ENCODE measurements at places on chromosomes 4 and X. TPM values are rescaled to one million over a fixed set of nuclear protein-coding genes. Genes with fewer than 3 reads are reported as not detected.
A peak's percentile ranks its signal among the peaks of the same experiment; 100 is the strongest.

- DNase-seq, result no peak
Observed at GRCh38 chr4:45477311-45477733, 646.5 kb downstream of the GABRG1 start.

- DNase-seq, result no peak
Observed at GRCh38 chr4:78638337-78639172, 87.0 kb downstream of the ANXA3 start.

GRCh38 chrX:39955625-39956024 is 142.1 kb downstream of the BCOR start:
- no peak for DNase-seq

DNA sequence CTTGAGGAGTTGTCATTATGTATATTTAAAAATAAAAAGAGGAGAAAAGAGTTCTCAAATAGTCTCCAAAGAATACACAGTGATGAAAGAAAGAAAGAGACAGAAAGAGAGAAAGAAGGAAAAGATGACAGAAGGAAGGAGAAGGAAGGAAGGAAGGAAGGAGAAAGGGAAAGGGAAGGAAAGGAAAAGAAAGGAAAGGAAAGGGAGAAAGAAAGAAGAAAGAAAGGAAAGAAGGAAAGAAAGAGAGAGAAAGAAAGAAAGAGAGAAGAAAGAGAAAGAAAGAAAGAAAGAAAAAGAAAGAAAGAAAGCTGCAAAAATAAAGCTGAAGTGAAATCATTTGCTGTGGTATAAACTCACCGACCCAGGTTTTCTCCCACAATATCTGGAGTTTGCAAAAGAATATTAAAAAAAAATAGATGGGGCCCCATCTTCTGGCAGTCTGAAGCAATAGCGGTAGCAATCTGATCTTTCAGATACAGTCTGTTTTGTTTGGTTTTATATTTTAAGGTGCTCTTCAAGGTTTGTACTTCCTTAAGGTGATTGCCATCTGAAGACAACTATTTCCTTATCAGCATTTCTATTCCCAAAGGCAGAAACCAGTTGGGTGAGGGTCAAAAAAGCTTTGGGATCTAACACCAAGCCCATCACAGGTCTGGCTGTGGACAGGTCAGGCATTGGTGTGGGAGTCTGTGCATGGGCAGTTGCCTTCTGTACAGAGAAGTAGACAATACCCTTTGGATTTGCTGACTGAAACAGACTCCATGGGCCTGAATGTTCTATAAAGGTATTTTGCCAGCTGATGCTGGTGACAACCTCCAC is 160.4 kb downstream of the CPEB2 start:
- DNase-seq, result no peak

DNA sequence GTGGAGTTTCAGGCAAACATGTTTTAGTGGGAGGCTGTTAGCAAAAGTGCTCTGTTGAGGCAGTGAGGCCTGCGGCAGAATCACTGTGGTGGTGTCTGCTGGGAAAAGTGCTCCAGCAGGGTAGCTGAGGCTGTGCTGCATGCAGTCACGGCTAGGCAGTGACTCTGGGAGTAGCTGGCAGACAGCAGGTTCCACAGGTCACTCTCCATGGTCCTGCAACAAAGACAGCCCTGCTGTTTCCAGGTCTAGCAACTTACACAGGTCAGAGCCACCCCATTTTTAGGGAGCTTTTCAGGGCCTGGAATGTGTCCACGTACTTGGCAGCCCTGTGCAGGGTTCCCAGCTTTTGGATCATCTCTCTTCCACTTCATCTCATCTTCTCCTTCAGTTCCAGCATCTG is 184.3 kb downstream of the NAA11 start:
- no peak for DNase-seq

DNA sequence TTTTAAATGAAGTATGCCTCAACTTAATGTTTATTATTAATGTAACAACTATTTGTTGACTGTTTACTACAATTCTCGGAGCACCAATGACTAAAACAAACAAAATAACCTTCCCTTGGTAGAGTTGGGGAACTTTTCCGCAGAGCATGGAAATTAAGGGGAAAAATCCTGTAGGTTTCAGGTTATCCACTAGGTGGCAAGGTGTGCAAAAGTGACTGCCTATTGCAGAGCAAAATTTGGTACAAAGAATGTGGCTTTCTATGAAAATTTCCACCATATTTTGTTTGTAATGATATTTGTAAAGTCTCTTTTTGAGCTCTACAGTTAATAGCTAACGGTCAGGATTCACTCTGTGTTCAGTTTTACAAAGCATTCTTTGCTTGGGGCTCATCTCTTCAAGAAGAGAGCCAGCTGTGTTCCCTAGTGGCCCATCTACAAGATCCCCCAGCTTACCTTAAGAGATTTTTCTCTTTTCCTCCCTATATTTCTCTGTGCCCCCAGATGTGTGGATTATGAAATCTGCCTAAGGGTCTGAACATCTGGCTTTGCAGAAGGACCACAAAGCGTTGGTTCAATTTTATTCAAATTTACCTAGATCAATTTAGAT is 61.1 kb downstream of the FBXO8 start:
- DNase-seq, result peak; percentile 25

DNA sequence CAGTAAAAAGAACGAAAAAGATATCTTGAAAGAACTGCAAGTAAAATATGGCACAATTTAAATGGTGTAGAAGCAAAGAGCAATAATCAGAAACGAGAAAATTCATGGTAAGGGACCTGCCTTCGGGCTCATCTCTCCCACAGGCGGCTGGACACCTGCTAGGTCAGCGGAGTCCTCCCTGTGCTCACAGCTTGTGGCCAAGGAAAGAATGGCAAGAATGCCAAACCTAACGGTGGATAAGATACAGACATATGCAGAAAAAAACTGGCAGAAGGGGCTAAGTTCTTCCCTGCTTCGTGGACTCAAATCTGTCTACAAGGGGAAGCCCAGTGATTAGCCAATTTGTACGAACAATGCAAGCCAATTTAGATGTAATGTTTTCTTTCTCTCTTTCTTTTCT is 152.1 kb upstream of the VCX start:
- no peak for DNase-seq

GRCh38 chrX:20414762-20415445 is 148.2 kb upstream of the RPS6KA3 start:
- DNase-seq, result no peak

DNA sequence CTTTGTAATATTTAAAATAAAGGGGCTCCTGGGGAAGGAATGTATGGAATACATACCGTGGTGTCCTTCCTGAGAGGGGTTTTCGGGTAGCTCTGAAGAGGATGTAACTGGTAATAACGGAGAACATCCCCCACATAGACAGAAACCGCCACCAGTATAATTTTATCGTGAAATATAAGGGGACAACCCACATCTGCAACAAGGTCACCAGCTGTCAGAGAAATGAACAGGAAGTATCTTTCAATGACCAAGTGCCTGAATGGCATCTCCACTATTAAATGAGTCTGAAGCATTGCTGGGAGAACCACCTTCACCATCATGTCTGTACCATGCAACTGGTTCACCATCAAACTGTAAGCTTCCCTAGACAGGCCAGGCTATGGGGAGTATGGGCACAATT is 31.7 kb downstream of the RNF175 start:
- DNase-seq, result no peak

- DNase-seq, result no peak
Observed at GRCh38 chr4:123217664-123218063, 178.9 kb upstream of the SPRY1 start.

GRCh38 chr4:2436301-2436700 is 17.5 kb downstream of the CFAP99 start:
- DNase-seq, result no peak

DNA sequence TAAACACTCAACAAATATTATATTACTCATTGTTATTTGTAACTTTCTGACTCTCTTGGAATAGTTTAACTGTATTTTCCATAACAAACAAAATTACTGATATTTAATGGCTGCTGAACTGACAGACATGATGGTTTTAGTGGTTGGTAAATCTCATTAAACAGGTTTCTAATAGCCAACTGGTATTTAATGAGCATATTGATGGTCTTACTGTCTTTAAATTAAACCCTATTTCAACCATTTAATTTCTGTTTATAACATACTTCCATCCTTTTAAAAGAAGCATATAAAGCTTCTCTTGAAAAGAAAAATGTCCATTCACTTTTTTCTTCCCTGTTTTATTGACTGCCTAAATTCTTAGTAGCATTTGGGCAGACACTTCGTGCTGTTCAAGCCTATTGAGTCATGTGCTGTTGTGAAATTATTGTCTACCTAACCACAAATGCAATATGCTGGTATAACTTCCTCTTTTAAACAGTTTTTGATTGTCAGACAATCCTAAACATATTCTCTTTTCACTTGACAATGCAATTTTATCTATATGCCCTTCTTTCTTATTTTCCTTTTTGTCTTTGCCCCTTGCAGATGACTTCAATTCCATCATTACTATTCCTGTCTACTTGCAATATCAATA is 163.9 kb upstream of the SLC7A11 start:
- no peak for DNase-seq

DNA sequence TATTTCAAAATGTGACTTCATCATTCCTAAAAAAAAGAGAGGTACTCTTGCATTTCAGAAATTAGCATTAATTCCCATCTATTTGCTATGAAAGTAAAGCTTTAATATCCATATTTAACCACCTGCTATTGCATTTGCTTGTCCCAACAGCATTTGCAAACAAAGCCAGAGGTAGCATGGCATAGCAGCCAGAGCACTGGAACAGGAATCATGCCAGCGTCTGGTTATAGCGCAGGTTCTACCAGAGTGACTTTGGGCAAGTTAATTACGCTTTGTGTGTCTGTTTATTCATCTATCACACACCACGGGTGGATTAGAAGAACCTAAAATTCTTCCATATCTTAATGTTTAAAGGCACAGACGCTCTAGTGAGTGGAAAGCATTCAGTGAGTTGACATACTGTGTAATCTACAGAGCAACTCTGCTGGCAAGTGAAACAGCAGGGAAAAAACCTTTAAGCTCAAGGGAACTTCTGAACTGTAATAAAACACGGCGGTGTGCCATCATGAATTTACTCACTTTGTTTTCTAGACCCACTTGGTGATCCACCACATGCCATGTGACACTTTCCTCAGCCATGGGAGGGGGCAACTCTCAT is 76.6 kb upstream of the QRFPR start:
- no peak for DNase-seq

DNA sequence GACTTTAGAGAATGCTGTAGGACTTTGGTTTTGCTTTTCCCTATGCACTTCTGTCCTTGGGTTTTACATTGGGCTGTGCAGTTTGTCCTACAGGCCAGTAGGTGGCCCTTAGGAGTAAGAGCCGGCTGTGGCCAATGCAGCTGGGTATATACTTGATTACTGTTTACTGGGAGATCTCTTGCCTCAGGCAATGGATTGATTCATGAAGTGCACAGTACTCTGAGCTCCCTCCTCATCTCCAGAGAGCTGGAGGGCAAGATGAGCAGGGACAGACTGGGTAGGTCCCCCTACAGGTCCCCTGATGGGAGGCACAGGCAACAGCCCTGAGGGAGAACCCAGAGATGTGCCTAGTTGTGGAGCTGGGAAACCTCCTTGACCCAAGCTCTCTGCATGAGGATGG is 103.8 kb upstream of the QRFPR start:
- DNase-seq, result peak; percentile 12

- no peak for DNase-seq
Observed at GRCh38 chr4:177246641-177247584, 62.8 kb upstream of the NEIL3 start.

GRCh38 chr4:64272432-64272831 is 136.8 kb downstream of the TECRL start:
- DNase-seq, result no peak

DNA sequence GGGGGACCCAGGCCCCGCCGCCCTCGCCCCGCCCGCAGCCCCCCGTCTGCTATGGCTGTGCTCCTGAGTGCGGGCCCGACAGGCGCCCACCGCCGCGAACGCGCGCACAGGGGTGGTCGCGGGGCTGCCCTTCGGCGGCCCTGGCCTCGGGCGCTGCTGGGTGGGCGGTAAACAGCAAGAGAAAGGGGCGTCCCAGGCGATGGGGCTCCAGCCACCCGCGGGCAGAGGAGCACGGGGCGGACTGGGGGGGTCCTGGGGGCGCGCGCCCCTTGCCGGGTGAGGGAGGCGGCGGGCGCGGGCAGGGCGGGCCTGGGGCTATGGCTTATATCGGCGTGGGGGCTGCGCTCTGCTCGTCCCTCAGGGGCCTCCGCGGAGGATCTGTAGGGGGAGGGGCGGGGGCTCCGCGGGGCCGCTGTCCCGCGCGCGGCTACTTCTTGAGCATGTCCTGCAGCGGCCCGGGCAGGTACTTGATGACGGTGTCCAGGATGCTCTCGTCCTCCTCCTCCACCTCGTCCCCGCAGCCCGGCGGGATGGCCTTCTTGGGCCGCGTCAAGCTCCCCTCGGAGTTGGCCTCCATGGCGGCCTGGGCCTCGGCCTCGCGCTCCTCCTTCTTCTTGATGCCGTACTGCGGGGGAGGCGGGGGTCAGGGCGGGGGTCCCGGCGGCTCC is 39.7 kb downstream of the CPLX1 start:
- DNase-seq, result no peak

GRCh38 chrX:68989456-68989855 is 160.6 kb downstream of the EFNB1 start:
- no peak for DNase-seq

GRCh38 chrX:101265869-101266428 is 25.2 kb downstream of the TAF7L start:
- no peak for DNase-seq

DNA sequence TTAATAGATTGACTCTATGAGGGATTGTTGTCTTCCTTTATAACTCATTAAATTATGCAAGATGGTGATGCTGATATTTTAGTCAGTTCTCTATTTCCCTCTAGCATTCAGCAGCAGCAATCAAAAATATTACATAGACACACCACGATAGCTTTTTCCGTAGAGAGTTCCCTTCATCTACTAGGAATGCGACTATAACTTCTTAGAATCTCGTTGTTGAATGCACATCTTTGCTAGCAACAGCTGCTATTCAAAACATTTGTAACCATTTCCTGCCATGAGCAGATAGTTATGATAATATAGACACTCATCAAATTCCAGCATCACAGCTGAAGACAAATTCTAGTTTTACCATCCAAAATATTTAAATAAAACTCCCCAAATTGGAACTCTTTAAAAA is 147.4 kb upstream of the FGF13 start:
- DNase-seq, result no peak

DNA sequence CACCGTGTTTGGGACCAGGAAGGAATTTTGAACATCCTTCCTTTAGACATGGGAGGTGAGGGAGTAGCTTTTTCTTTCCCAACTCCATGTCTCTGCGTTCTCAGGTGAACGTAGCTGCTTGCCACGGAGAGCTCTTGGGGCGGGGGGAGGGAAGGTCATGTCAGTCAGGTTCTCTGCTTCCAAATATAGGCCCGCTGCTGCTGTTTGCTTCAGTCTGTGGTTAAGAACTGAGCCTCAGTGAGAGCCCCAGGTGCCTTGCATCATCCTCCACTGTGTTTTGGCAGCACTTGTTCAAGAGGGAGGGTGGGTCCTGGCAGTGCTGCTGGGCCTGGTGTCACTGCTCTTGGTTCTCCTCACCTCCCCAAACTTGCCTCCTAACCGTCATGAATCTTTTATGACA is 46.5 kb downstream of the HADH start:
- peak; percentile 87 for DNase-seq

GRCh38 chrX:13742397-13743176 is 8.0 kb downstream of the OFD1 start:
- peak; percentile 32 for DNase-seq

CXCL13 gene
- not detected for total RNA-seq

KIAA1210 gene
- total RNA-seq, result not detected

HSD17B11 gene
- 33.6 TPM for total RNA-seq

TEC gene
- total RNA-seq, result 1.0 TPM

DMRTC1 gene
- total RNA-seq, result 0.12 TPM

FRYL gene
- total RNA-seq, result 96.8 TPM

VCX gene
- not detected for total RNA-seq

SMR3B gene
- not detected for total RNA-seq

PPP2R2C gene
- total RNA-seq, result not detected

TLR8 gene
- not detected for total RNA-seq

SERTM2 gene
- not detected for total RNA-seq

CSN1S1 gene
- total RNA-seq, result not detected

ZDHHC9 gene
- 4.1 TPM for total RNA-seq

Data from activated CD4-positive, alpha-beta T cell treated with anti-CD3 and anti-CD28 coated beads, Interleukin-2, amount 10 ng/mL, durations not matched to agents 7 days and 5 days (primary cell).